ENCODE measurements at places on chromosomes 11 and 22.

GRCh38 chr22:45441138-45441537 lies 27.6 kb downstream of the RIBC2 start:
- DNase-seq = peak; percentile 32

- peak; percentile 44 for DNase-seq
Observed at GRCh38 chr22:36986242-36986821, 32.9 kb downstream of the TST start.

DNA sequence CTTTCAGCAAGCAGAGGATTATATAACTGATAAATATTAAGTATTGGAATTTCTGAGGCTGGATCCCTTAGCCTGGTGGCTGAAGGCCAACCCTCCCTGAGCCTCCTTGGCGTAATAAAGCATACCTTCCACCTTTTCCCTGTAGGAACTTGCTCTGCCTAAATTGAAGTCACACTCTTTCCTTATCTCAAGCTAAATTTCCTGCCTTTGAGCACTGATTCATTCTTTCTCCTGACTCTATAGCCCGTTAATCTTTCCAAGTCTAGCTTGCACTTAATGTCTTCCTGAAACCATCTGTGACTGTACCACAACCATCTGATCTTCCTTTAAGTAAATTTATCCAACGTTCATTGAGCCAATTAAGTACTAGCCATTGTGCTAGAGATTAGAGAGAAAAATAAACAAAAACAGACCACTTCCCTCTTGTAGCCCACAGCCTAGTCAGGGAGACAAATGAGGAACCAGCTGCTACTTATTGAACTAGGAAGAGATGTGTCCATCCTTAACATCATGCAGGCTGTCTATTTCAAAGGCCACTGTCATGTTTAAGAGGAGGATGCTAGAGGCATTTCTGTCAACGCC lies 62.9 kb downstream of the GRK3 start:
- DNase-seq = no peak

DNA sequence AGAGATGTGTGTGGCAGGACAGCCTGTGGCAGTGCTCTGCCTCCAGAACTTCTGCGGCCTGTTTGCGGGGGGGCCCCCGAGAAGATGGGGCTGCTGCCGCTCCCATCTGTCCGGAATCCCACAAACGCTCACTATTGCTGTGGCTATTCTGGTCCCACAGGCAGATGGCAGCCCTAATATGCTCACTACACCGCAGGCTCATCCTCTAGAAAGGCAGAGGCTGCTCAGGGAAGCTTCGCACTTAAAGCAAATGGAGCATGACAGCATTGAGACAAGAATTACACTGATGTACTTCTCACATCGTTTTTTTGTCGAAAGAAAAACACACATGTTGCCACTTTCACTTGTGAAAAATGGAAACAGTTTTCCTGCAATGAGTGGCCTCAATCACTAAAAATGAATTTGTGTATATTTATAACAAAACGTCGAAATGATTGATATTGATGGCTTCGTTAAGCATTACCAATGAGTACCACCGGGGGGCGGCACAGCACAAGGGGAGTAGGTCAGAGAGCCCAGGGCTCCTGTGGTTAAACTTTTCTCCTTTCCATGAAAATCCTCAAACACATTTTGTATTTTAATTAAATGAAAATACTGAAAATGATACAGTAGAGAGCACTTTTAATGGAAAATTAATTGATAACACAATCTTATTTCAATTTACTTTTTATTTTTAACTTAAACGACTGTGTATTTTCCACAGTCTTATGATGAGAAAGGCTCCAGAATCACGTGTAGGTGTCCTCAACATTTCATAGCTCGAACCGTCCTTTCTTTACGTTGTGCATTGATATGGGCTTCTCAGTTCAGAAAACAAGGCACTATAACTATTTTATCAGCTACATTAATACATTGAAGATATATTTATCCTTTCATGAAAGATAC lies 69.1 kb downstream of the CTTN start:
- peak; percentile 51 for DNase-seq

GRCh38 chr11:120637131-120637530 lies 125.6 kb downstream of the GRIK4 start:
- no peak for DNase-seq

DNA sequence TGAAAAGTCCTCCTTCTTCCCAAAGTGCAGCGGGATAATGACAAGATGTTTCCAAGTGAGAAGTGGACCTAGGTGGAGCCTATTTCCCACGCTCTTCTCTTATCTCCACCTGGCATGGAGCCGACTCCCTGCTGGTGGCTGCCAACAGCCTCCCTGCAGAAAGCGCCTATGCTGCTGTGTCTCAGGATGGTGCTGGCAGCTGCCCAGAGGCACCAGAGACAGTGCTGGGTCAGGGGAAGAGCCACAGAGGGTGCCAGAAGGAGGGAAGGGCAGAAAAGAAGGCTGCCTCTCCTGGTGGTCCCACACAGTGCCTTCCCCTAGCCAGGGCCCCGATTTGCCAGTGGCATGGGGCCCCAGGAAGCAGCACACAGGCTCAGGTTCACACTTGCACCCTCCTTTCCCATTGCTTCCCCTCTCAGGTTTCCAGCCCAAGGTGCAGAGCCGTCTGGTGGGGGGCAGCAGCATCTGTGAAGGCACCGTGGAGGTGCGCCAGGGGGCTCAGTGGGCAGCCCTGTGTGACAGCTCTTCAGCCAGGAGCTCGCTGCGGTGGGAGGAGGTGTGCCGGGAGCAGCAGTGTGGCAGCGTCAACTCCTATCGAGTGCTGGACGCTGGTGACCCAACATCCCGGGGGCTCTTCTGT lies 19.0 kb downstream of the CD5 start:
- no peak for DNase-seq

DNA sequence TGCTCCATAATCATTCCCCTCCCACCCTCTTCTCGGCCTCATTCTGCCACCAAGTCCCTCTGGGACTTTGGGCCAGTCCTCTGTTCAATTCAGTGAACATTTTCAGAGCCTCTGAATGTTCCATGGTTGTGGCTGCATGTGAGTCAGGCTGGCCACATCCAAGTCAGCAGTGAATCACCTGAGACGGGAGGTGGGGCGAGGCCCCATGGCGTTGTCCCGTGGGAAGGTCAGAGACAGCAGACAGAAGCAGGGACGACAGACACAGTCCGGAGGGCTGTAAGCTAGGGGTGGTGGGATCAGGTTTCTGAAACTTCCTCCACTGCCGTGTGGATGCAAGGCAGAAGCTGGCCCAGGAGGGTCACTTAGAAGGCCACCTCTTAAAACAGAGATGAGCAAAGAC lies 324.8 kb downstream of the MN1 start:
- no peak for DNase-seq

Measured in activated CD4-positive, alpha-beta T cell treated with anti-CD3 and anti-CD28 coated beads, Interleukin-2, amount 10 ng/mL, durations not matched to agents 7 days and 5 days (primary cell).